ENCODE measurements at places on chromosomes 7 and 10. TPM values are rescaled to one million over a fixed set of nuclear protein-coding genes. Genes with fewer than 3 reads are reported as not detected.

DNA sequence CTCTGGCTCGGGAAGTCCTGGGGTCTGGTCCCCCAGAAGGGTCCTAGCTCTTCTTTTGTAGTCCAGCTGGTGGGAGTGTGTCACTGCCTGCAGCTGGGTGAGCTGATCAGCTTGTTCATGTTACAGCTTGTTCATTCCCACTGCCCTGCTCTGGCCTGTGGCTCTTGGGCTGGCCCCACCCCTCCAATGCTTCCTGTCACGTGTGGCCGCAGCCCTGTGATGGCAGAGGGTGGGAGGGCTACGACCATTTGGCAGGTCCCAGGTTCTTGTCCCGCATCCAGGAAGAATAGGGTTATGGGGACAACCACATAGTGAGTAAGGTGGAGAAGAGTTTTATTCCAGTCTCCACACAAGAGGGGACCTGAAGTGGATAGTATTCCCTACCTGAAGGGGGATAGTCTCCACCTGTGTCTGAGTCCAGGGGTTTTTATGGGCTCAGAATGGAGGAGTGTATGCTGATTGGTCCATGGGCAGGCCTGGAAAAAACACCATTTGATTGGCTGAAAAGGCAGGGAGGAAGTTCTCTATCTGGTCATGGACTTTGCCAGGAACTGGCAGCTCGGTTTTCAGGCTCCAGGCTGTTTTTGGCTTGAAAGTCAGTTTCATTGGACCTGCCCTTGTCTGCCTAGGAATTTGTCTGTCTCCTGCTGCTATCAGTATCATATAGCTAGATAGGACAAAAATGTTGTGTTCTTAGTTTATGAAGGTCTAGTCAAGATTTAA, 13.1 kb downstream of the SDHAF3 start:
- no peak for DNase-seq

ENKUR gene
- not detected for total RNA-seq

DNA sequence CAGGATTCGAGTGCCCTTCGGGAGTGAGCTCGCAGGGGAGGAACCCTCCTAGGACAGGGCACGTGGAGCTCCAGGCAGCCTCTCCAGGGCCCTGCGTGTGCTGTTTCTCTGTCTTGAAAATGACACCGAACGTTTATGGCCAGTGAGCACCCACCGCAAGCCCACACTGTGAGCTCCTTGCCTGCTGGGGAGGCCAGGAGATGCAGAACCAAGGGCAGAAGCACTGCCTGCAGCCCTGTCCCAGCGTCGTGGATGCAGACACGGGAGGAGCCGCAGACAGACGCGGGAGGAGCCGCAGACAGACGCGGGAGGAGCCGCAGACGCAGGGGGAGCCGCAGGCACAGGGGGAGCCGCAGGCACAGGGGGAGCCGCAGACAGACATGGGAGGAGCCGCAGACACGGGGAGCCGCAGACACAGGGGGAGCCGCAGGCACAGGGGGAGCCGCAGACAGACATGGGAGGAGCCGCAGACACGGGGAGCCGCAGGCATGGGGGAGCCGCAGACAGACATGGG, 314.4 kb downstream of the PTPRN2 start:
- no peak for DNase-seq

- no peak for DNase-seq
Observed at GRCh38 chr7:130254555-130254954, 12.1 kb upstream of the CPA2 start.

GRCh38 chr7:127816354-127817190, 164.6 kb downstream of the SND1 start:
- no peak for DNase-seq

Data from M059J (cell line).